ENCODE measurements at places on chromosomes 2 and 18.
A peak's percentile ranks its signal among the peaks of the same experiment; 100 is the strongest.

DNA sequence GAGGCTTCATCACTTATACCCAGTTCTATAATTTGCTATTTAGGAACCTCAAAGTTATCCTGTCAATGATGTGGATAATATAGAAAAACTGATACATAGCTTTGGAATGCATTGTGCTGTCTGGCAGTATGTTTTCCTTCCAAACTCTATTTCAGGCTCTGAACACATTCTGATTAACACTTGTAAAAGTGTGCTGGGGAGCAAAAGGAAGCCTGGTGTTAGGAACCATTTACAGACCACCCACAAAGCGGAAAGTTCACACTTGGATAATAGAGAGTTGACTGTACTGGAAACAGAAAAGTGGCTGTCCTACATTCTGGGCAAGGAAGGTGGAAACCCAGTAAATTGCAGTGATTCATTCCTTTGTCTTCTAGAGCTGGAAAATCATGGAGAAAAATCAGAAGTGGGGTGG, 114.5 kb upstream of the ZFP36L2 start:
- H3K4me1 ChIP-seq = peaks cover 52% of the 10 kb centered on the region
- no peaks in the 10 kb centered on the region for H3K36me3 ChIP-seq
- DNase-seq = no peak

DNA sequence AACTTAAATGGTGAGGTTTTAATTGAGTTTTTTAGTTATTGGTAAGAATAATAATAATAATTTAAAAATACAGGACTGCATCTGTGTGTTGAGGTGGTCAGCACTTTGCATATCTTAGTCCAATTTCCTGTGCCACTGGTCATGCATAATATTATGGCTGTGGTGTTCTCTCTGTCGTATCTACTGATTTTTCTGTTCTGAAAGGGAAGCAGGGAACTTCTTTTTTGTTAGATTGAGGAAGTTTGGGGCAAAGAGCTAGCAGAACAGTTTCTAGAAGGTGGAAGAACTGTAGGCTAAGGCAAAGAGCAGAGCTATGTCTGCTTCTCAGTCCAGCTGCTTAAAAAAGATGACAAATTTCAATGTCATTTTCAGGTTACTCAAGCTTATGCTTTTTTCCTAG, 74.3 kb downstream of the XRCC5 start:
- no peak overlapping the region for H3K4me3 ChIP-seq
- H3K27ac ChIP-seq = no peak overlapping the region

GRCh38 chr2:172234716-172235691, 132.3 kb upstream of the DLX2 start:
- H3K4me3 ChIP-seq = peak overlapping the region; percentile 28
- H3K27ac ChIP-seq = no peak overlapping the region
- no peaks in the 10 kb centered on the region for H3K36me3 ChIP-seq
- no peak for DNase-seq

- no peaks in the 10 kb centered on the region for H3K36me3 ChIP-seq
- H3K27me3 ChIP-seq = no peaks in the 10 kb centered on the region
- H3K4me1 ChIP-seq = no peaks in the 10 kb centered on the region
- H3K4me3 ChIP-seq = no peak overlapping the region
- H3K27ac ChIP-seq = no peak overlapping the region
- no peak for DNase-seq
Measured at GRCh38 chr18:66560094-66560493, 43.8 kb downstream of the CDH19 start.

- no peaks in the 10 kb centered on the region for H3K27me3 ChIP-seq
- DNase-seq = no peak
- no peak overlapping the region for H3K4me3 ChIP-seq
- H3K27ac ChIP-seq = no peak overlapping the region
- no peaks in the 10 kb centered on the region for H3K4me1 ChIP-seq
- no peaks in the 10 kb centered on the region for H3K36me3 ChIP-seq
Measured at GRCh38 chr2:14702258-14702657, 69.7 kb downstream of the LRATD1 start.

- H3K27me3 ChIP-seq = no peaks in the 10 kb centered on the region
- H3K27ac ChIP-seq = no peak overlapping the region
- no peak for DNase-seq
- H3K4me3 ChIP-seq = no peak overlapping the region
- no peaks in the 10 kb centered on the region for H3K4me1 ChIP-seq
Measured at GRCh38 chr2:196333397-196333796, 162.0 kb upstream of the STK17B start.

DNA sequence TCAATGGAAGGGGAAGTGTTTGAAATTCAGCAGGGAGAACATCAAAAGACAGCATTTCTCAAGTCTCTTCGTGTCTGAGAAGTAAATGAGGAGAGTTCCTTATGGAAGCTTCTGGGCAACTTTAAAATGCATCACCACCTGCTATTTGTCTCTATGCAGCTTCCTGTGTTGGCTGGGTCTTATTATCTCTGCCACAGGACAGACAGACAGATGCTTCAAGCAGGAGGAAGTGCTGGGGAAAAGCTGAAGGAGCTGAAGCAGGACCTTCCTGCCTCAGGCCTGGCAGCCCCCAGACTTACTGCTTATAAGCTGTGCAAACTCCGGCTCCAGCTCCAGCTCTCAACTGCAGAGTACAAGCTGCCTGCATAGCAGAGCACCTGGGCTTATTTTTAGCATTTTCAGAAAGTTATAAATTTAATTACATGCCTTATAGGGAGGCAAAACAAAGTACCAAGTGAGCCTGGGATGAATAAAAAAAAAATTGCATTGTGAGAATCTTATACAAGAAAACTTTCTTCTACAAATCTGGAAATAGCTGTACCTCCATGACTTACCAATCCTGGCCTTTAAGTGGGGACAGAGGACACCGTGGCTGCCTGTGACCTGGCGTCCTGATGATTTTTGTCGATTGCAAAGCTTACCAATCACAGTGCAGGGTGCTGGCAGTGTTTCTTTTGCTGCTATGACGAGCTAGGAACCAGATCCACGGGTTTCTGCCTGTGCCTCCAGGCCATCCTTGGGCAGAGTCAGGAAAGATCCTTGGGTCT, 206.3 kb downstream of the SEPTIN10 start:
- H3K4me1 ChIP-seq = no peaks in the 10 kb centered on the region
- H3K36me3 ChIP-seq = no peaks in the 10 kb centered on the region
- H3K4me3 ChIP-seq = no peak overlapping the region
- H3K27ac ChIP-seq = no peak overlapping the region

DNA sequence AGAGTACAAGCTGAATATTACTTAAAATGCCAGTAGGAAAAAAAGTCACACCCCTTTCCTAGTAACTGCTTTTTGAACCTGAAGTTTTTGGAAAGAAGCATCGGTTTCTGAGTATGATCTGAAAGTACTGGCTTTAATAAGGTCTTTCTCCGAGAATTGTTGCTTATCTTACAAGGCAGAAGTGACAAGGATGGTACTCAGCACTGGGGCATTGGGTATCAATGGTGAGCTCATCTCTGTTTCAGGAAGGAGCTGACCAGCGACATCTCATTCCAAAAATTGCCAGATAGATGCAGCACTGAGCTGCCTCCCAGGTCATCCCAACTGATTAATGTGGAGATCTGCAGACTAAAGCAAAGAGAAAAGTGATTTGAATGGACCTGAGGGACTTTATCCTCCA, 85.4 kb downstream of the FMNL2 start:
- H3K27ac ChIP-seq = no peak overlapping the region
- H3K27me3 ChIP-seq = no peaks in the 10 kb centered on the region
- H3K4me1 ChIP-seq = peaks cover 21% of the 10 kb centered on the region
- H3K36me3 ChIP-seq = no peaks in the 10 kb centered on the region
- DNase-seq = no peak

GRCh38 chr18:26185267-26185666, 41.0 kb upstream of the TAF4B start:
- H3K4me1 ChIP-seq = no peaks in the 10 kb centered on the region
- H3K4me3 ChIP-seq = no peak overlapping the region
- H3K27me3 ChIP-seq = no peaks in the 10 kb centered on the region
- H3K36me3 ChIP-seq = no peaks in the 10 kb centered on the region
